ENCODE measurements at places on chromosomes 13 and 19.
A peak's percentile ranks its signal among the peaks of the same experiment; 100 is the strongest.

DNA sequence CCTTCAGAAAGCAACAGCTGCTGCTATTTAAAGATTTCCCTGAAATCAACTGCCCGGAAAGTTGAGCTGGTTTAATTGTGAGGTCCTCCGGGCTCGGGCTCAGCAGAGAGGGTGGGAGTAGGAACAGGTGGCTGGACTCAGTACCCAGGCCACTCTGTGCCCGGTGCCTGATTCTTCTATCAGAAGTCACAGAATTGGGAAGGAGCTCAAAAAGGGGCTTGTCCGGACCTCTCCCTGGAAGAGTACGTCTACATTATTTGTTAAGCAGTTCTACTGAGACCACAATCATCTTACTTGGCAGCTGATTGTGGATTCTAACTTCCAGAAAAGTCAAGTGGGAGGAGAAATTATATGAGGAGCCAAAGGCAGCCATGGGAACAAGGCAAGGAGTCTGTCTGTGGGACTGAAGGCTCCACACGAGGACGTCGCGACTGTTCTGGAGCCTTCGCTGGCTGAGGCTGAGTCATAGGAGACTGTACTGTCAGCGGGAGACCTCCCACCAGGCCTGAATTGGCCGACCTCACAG, 91.7 kb upstream of the ANKRD10 start:
- DNase-seq: peak; percentile 27

GRCh38 chr19:3047496-3048189, 14.7 kb downstream of the TLE5 start:
- no peak for DNase-seq

DNA sequence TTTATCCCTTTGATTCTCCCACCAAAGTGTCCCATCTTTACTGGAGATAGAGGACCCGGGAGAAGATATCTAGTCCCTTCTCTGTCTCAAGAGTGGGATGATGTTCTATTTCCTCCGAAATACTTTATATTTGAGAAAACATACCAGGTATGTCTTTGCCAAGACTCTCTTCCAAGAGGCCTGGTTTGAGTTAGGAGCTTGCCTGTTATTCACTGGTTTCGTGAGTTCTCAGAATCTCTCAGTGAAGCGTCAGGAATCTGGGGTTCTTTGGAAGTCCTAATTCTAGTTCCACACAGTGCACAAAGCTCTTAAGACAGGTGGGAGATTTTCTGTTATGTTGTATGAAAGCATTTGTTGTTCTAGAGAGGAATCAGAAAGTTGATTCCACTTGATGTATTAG, 182.0 kb downstream of the DNAJC15 start:
- no peak for DNase-seq

DNA sequence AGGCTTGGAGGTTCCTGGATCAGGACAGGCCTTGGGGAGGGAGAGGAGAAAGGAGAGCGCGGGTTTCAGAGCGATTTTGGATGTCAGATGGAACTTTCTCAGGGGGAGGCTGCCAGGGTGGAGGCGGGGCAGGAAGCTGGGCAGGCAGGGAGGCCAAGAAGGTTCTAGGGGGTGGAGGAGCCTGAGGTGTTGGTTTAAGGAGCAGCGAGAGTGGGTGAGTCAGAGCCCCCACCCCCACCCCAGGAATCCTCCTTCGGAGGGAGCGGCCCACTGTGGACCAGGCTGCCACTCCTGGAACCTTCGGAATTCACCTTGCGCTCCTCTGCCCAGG, 15.9 kb upstream of the NOP53 start:
- DNase-seq: no peak

DNA sequence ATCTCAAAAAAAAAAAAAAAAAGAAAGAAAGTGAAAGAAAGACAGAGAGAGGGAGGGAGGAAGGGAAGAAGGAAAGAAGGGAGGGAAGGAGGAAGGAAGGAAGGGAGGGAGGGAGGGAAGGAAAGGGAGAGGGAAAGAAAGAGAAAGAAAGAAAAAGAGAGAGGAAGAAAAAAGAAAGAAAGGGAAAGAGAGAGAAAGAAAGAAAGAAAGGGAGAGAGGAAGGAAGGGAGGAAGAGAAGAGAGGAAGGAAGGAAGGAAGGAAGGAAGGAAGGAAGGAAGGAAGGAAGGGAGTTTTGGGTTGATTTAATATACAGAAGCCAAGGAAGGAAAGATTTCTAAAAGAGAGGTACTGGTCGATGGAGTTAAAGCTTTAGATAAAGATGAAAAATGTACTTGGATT, 28.8 kb downstream of the DEDD2 start:
- no peak for DNase-seq

DNA sequence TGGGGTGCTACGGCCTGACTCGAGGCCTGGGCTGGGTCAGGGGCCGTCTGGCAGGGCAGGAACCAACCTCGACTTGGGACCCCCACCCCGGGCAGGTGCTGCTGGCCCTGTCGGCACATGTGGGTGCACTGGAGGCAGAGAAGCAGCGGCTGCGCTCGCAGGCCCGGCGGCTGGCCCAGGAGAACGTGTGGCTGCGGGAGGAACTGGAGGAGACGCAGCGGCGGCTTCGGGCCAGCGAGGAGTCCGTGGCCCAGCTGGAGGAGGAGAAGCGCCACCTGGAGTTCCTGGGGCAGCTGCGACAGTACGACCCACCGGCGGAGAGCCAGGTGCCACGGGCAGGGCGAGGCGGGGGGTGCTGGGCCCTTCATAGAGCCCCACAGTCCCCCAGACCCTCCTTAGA, 5.9 kb downstream of the KLC3 start:
- no peak for DNase-seq

- DNase-seq: no peak
Measured at GRCh38 chr19:50501186-50501567, 9.8 kb downstream of the JOSD2 start.

GRCh38 chr19:8468761-8469373, 24.1 kb downstream of the HNRNPM start:
- no peak for DNase-seq

GRCh38 chr19:55355213-55355821, 798 bp upstream of the COX6B2 start:
- no peak for DNase-seq

GRCh38 chr13:99307247-99307646, at the start of gene GPR183:
Gene GPR183, minus strand, starts transcription at chr13:99307399. Its CDS starts 11,254 bp downstream, at chr13:99296145.
- peak; percentile 45 for DNase-seq

DNA sequence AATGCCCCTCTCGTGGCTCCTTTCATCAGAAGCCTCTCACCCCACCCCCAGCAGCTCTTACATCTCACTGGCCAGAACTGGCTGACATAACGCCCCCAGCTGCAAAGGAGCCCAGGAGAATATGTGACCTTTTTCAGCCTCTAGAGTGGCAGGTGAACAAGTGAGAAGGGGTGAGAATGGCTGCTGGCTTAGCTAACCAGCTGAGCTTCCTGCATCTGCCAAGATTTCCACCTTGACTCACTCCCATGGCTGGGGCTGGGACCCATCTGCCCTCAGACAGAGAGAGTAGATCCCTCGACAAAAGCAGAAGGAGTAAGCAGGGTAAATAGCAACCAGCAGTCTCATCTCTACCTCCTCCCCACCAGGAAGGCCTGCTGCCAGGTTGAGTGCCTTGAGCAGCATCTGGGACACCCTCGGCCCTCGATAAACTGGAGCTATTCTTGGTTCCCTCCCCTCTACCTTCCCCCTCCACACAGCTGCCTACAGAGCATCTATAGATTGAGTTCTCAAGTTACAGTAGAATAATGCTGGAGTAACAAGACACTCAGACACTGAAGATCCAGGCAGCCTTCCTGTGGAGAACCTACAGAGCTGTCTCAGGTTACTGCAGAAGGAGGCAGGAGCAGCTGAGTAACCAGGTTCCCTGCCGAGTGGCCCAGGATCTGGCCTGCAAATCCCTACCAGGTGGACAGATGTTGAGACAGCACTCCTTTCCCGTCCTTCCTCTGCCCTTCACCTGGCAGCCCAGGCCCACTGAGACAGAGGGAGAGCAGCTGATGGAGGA, 15.5 kb downstream of the KASH5 start:
- no peak for DNase-seq

- DNase-seq: no peak
Measured at GRCh38 chr19:28885965-28886364, 327.0 kb downstream of the UQCRFS1 start.

- no peak for DNase-seq
Measured at GRCh38 chr13:110444226-110444653, 117.3 kb downstream of the RAB20 start.

- no peak for DNase-seq
Measured at GRCh38 chr13:35768073-35768472, 291.6 kb upstream of the MAB21L1 start.

GRCh38 chr19:16496613-16496983, 404 bp downstream of the C19orf44 start:
- DNase-seq: no peak

DNA sequence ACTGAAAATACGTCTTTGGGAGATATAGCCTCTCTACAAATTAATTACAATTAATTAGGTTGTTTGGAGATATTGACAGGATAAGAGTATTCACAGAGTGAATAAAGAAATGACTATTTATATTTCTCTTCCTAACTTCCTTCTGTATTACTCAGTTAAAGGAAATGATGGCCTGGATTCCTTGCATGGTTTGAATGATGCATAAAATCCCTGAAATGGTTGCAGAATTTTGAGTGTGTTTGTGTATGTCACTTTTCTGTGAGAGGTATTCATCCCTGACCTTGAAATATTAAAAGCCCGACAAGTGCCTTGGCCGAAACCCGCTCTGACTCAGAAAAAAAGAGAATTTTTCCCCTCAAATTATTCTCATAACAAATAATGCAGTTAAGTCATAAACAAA, 90.0 kb downstream of the PDS5B start:
- no peak for DNase-seq

GRCh38 chr13:29483623-29484022, 111.9 kb downstream of the SLC7A1 start:
- DNase-seq: no peak

- no peak for DNase-seq
Measured at GRCh38 chr19:31354316-31354715, 5.1 kb upstream of the TSHZ3 start.

DNA sequence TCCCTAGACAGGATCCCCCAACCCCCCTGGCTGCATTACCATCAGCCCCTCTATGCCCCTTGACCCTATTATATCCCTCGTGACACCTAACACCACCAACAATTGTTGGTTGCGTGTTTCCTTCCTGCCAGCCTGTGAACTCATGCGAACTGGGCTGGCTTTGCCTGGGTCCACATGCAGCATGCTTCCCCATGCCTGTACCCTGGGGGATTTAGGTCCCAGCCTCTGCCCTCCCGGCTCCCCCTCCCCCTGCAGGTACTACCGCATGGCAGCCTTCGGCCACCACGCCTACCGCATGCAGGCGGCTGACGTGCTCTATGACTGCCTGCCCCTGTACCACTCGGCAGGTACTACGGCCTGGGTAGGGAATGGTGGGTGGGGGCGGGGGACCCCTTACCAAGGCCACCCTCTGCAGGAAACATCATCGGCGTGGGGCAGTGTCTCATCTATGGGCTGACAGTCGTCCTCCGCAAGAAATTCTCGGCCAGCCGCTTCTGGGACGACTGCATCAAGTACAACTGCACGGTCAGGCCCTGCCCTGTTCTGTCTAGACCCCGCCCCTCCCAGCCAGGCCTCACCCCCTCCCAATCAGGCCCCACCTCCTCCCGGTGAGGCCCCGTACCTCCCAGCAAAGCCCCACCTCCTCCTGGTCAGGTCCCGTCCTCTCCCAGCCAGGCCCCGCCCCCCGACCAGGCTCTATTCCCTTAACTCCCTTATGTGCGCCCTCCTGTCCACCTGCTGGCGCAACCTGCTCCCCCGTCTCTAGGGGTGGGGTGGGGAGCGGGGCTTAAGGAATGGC, 18.5 kb downstream of the SLC27A1 start:
- no peak for DNase-seq

- DNase-seq: no peak
Measured at GRCh38 chr13:73464758-73465616, 406.2 kb downstream of the KLF5 start.

GRCh38 chr19:15248648-15249527, 16.6 kb upstream of the EPHX3 start:
- no peak for DNase-seq

- DNase-seq: no peak
Measured at GRCh38 chr19:16376649-16377048, 52.0 kb downstream of the KLF2 start.

GRCh38 chr13:98275681-98276171, 98.7 kb upstream of the RNF113B start:
- no peak for DNase-seq

DNA sequence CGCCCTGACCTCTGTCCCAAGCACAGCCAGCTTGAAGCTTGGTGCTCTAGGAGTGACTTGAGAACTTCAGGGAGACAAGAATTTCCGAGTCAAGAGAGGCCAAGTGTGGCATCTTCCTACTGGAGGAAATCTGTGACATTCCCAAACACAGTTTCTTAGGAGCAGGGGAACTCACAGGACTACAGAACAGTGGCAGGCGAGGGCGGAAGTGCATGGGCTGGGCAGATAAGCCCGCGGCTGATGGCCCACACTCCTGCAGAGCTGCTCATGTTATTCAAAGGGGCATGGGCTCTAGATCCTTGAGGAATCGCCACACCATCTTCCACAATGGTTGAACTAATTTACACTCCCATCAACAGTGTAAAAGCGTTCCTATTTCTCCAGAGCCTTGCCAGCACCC, 168.8 kb downstream of the KATNAL1 start:
- DNase-seq: no peak

- DNase-seq: no peak
Measured at GRCh38 chr19:43408043-43408442, 6.6 kb upstream of the TEX101 start.

GRCh38 chr13:68128297-68128915, 898.3 kb upstream of the PCDH9 start:
- no peak for DNase-seq

DNA sequence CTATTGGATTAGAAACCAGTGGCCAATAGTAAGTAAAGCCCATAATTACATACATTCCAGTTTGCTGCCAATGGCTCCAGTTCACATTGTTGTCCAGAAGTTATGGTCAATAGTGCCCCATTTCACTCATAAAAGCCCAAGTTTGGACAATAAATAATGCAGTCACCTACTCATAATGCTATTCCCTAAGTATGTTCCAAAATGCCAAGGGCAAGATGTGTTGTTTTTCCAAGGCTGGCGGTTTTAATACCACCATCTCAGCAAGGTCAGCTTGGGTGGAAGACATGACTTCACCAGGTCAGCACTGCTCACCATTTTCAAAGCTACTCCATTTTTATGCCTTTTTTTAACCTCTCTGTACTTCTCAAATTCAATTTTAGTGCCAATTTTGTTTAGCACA, 32.7 kb downstream of the KCTD12 start:
- no peak for DNase-seq

DNA sequence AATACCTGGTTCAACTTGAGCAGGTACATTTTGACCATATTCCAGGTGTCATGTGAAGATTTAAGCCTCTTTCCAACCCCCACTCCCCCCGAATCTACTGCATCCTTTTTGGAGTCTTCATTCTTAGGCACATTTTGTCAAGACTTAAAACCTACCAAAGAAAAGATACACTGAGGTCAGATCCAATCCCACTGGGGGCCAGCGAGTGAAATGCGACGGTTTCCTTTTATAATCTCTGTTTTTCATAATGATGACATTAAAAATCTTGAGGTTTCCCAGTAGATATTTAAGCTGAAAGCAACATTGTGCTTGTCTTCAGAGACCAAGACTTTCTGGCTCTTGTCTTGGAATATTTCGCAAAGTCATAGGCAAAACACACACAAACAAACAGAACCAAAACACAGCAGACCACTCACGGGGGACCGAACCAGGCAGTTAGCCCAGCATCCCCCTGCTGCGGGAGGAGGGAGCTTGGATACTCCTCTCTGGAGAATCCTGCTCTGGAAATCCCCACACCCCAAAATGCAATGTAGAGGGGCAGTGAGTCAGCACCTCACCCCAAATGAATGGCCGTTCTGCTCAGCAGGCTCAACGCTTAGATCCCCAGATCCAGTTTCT, 506 bp upstream of the GAS6 start:
- DNase-seq: no peak
